ENCODE measurements at places on chromosomes 5 and 9.

- no peak for DNase-seq
Observed at GRCh38 chr9:125038166-125038565, 97.3 kb upstream of the GOLGA1 start.

DNA sequence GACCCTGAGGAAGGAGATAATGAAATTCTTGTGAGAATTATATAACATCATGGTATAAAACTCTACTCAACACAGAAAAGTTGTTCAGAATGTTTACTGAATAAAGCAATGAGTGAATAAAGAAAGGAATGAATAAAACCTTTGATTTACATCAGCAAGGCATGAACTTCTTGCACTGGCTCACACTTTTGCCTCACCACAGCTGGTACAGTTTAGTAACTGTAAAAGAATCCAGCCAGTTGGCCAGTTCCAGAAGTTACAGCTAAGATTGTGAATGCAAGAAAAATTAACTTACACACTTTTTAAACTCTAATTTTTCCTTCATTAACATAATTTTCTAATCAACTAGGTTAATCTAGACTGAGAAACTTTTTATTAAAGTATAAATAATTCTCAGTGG, 490.9 kb downstream of the NFIB start:
- no peak for DNase-seq

DNA sequence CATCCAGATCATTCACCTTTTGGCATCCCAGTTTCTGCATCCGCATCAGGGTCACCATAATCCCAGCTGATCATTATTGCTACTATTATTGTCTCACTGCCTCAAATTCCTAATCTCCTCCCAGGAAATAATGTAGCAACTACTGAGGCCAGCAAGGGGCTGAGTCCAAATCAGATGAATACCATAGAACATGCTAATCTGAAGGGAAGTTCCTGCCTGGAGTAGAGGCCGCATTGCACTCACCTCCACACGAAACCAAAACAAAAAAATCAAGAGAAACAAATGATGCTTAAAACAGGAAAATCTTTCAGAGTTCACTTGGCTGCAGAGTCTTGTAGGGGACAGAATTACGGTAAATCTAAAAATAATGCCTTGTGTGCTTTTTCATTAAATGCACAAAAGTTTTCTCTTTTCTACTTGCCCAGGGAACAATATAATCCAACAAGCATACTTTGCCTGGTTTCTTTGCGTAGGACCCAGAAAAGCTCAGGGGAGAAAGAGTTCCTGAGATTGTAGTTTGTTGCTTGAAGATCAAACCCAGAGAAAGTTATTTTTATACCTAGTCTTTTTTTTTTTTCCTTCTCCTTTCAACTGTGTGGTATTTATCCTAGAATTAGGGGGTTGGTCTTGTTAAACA, 87.7 kb upstream of the KLF4 start:
- no peak for DNase-seq

GRCh38 chr9:98034593-98035546, 21.7 kb upstream of the NANS start:
- peak; percentile 65 for DNase-seq

DNA sequence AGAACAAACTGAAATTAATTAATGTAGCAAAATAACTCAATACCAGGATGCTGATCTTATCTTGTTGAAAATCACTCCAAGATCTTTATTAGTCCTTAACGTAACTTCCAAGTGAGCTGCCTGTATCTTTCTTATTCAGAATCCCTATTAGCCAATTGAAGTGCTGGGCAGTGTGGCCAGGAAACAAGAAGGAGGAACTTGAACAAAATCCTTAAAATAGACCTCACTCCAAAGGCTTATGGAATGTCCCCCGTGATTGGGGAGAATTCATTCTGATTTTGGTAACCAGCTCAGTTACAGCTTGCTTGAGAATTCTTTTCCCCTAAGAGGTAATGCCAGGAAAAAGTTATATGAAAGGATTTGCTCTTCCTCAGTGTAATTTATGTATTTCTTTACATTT, 171.0 kb downstream of the DEPDC1B start:
- no peak for DNase-seq

DNA sequence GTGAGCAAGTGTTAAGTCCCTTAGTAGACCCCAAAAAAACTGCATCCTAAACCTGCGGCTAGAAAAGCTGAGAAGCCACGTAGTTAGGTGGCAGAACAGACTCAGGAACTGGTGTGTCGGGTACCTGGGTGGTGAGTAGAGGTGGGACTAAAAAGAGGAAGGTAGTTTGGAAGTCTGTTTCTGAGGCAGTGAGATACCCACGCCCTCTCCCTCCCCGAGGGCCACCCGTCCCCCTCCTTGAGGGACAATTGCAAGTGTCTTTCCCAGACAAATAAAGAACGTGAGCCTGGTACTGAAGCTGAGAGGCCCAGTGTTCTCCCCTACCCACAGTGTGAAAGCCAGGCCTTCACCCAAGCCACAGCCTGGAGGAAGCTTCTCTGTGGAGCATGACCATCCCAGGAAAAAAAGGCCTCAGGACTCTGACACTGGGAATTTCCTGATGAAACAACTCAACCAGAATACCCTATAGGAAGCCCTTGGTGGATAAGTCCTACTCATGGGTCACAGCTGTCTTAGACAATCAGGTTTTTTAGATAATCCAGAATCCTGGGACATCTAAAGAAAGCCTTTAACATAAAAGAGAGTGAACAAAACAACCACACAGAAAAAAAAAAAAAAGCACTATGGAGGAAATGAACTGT, 7.0 kb upstream of the CD74 start:
- no peak for DNase-seq

DNA sequence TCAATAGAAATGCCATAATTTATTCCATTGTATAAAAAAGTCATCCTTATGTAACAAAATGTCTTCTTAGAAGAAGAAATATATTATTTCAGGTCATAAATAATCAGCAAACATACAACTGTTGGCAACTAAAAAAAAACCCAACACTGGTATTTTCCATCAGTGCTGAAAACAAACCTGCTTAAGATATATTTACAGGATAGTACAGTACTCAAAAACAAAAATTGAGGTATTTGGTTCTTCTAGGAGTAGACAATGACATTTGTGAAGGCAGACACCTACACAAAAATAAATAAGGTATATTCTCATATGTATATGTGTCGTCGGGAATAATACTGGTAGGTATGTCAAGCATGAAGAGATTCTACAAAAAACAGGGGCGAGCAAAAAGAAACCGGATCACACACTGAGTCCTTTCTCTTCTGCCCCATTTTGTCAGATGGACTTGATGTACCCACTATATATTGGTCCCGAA, 2.9 kb downstream of the DUSP1 start:
- no peak for DNase-seq

DNA sequence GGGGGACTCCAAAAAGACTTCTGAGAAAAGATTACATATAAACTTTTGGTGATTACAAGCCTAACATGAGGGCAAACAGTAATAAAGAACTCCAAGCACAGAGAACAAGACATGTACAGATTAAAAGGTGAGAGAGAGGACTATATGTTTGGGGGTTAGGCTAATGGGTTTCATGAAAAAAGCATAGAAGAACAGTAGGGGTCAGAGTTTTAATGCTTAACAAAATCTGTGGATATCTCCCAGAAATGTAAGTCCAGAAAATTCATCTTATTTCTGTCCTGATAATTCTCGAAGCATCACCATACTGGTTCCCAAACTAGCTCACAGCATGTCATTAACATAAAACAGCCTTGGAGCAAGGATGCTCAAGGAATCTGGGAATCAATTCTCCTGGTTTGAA, 137.2 kb downstream of the ARRDC3 start:
- DNase-seq, result no peak

DNA sequence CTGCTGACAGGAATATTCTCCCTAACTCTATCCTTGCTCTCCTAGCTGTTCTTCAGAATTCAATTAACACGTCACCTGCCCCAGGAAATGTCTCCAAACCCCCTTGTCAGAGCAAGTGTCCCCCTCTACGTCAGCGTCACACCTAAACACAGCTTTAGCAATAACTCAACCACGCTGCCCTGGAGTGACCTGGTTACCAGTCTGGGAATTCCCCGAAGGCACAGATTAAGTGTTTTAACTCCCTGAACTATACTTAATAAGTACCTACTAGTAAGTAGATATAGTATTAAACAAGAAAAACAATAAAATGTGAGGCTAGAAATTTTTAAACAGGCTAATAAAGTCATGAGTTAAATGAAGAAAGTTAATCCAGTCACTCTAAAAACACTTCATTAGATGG, 78.4 kb downstream of the FANCC start:
- DNase-seq, result no peak

- DNase-seq, result no peak
Observed at GRCh38 chr5:80926536-80926935, 33.6 kb upstream of the RASGRF2 start.

DNA sequence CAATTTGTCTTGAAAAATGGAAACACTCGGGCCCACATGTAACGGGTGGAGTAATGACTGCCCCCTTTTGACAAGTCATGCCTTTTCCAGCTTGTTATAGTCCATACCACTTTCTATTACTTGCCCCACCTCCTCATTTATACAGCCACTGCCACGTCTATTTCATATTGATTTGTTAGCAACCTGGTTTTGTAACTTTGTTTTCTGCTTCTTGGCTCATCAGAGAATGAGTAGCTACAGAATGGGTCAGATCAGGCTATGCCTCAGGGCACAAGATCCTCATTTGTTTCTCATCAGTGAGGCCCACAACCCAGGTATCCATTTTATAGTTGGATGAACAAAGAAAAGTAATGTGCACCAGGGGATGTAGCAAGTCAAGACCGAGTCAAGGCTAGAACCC, 1.7 kb downstream of the GFRA3 start:
- no peak for DNase-seq

GRCh38 chr9:3528451-3528850, 2.6 kb upstream of the RFX3 start:
- peak; percentile 21 for DNase-seq

- DNase-seq, result no peak
Observed at GRCh38 chr9:81684635-81685034, 4.7 kb downstream of the TLE1 start.

DNA sequence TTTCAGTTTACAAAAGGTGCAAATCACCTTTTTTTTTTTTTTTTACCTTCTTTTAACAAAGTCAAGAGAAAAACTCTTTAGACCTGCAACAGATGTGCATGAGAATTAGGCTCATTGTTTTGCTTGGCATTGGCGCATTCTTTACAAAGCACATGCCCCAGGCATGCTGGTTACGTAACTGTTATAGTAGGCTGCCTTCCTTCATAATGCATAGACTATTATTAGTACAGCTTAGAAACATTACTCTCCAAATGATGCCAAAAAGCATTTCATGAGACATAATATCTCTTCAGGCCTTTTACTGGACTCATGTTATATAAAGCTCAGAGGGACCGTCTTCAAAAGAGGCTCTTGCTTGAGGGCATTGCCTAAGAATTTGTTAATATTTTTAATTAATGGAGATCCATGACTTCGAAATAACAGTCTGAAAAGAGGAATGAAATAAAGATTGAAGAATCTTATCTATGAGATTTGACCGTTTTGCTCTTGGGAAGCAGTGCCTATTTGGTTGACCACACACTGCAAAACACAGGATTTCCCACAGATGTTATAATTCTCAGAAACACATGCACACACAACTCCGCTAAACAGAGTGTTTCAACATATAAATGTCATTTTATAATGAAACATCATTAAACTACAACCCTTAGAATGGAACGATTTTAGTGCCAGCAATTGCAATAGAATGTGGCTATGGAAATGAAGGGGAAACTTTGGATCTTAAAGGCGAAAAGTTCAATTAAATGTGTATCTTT, 478.7 kb downstream of the PRR16 start:
- no peak for DNase-seq

DNA sequence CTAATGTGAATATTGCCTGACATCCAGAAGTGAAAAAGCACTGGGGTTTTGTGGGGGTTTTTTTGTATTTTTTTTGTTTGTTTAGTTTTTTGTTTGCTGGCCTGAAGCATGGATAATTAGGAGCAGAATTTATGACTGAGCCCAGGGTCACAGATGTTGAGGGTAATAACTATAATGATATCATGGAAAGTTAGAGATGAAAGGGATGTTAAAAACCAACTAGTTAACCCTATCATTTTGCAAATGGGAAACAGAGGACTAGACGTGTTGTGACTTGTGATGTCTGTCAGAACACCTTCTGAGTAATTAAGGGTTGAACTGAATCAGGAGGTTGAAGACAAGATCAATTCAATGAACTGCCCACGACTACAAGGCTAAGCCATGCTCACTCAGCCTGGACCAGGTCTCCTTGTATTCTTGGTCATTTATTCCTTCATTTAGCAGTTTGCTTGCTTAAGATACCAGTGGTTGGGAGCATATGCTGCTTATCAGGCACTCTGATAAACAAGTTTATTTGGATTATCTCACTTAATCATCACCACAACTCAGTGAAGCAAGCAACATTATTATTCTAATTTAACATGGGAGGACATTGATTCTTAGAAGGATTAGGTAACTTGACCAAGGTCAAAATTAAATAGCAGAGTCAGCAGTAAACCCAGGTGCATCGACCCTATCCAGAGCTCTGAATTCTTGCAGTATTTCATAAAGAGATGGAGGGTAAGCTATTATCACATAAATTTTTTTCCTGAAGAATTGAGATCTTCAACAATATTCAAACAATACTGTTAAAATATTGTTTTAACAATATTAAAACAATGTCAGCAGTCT, 75.7 kb upstream of the PIK3R1 start:
- DNase-seq, result no peak

DNA sequence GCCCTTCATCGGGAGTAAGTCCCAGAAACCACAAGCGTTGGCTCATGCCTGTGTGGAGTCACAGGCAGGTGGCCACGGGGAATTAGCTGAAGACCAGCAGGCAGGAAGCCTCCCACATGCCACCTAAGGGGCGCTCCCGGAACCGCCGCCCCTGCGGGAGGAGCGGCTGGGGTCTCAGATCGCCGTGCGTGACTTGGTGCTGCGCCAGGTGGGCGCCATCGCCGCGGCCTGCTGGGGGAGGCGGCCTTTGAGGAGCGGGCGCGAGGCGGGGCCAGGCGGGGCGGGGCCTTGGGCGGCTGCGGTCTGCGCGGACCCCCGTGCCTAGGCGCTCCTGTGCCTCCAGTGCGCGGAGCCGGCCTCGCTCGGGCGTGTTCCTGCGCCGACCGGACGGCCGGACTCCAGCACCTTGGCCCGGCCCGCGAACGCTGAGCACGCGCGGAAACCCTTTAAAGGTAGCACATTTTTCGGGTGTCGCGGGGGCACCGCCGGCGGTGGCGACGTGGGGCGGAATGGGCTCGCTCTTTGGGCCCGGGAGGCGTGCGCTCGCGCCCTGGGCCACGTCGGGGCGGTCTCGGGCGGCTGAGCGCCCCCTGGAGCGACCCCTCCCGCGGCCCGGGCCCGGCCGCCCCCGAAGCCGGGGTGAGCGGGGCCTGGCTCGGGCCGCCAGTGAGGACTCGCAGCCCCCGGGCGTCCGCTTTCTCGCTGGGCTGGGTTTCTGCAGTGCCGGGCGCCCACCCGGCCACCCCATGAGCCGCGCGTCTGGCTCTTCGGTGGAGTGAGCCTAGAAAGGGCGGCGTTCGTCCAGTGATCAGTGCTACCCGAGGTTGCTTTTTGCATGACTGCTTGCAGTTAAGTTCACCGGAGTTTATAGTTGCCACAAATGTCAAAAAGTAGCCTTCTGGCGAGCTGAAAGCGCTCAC, 24.5 kb downstream of the LECT2 start:
- DNase-seq, result no peak

DNA sequence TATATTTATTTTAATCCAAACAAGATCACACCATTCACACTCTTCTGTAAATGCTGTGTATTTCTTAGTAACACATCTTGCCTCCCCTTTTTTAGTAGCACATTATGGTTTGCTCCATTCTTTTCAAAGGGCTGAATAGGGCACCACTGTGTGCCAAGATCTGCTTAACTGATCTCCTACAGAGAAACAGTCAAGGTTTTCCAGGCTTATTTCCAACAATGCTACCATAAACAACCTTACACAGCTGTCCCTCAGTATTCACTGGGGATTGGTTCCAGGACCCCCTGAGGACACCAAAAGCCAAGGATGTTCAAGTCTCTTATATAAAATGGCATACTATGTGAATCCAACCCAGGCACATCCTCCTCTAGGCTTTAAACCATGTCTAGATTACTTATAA, 16.5 kb downstream of the GOLM1 start:
- DNase-seq, result no peak

Data from stimulated activated CD8-positive, alpha-beta memory T cell treated with anti-CD3 and anti-CD28 coated beads, Interleukin-12 subunit alpha, Interleukin-12 subunit beta, amount 100 ng/mL, for 4 hours (primary cell).